Metanephros (tissue), 2 donors: ENCODE measurements at places on chromosomes 7 and 10. TPM values are rescaled to one million over a fixed set of nuclear protein-coding genes. Genes with fewer than 3 reads are reported as not detected.

The NPSR1 gene
- not detected for total RNA-seq

The POP7 gene
- 46.1 TPM for total RNA-seq

The SAMD8 gene
- total RNA-seq: 24.6 TPM

The PIP gene
- not detected for total RNA-seq

The SLC16A9 gene
- 15.4 TPM for total RNA-seq

The CUZD1 gene
- 0.29 TPM for total RNA-seq

The FAM25A gene
- total RNA-seq: not detected

The LRCH4 gene
- total RNA-seq: 43.5 TPM

The GIMAP5 gene
- 17.0 TPM for total RNA-seq

The NME8 gene
- total RNA-seq: 1.2 TPM

The OR9A2 gene
- 0.53 TPM for total RNA-seq

The KIF11 gene
- 12.0 TPM for total RNA-seq

The CLDN3 gene
- 79.3 TPM for total RNA-seq

The C7orf33 gene
- total RNA-seq: not detected

The TSPAN15 gene
- 52.1 TPM for total RNA-seq

The CYP2C19 gene
- total RNA-seq: 0.18 TPM

The PRR15 gene
- total RNA-seq: 10.8 TPM

The EBF3 gene
- total RNA-seq: 12.2 TPM

The STK31 gene
- 0.64 TPM for total RNA-seq

The WIPF3 gene
- total RNA-seq: 1.5 TPM

The ASAH2 gene
- total RNA-seq: 1.1 TPM

The ANKRD7 gene
- total RNA-seq: 2.5 TPM

The HECW1 gene
- 9.2 TPM for total RNA-seq

The GALNT17 gene
- 10.8 TPM for total RNA-seq

The DPYSL4 gene
- 10.5 TPM for total RNA-seq

The TET1 gene
- 16.5 TPM for total RNA-seq

The SFTPA2 gene
- not detected for total RNA-seq

The TMEM229A gene
- 0.06 TPM for total RNA-seq

The TBL2 gene
- 40.6 TPM for total RNA-seq

The ALOX5 gene
- total RNA-seq: 17.9 TPM

The CRPPA gene
- total RNA-seq: 6.8 TPM

The SPDYE2 gene
- total RNA-seq: not detected

The C10orf143 gene
- 2.1 TPM for total RNA-seq

The FKBP6 gene
- total RNA-seq: not detected

The SCART1 gene
- total RNA-seq: 4.5 TPM

The CACNB2 gene
- total RNA-seq: 3.8 TPM

The CLCN1 gene
- total RNA-seq: 3.9 TPM

The DRGX gene
- total RNA-seq: not detected

The AOC1 gene
- total RNA-seq: 82.9 TPM

The OR6V1 gene
- total RNA-seq: not detected

The GAD2 gene
- total RNA-seq: 4.4 TPM

The LIPF gene
- 0.41 TPM for total RNA-seq

The TMEM139 gene
- total RNA-seq: 18.1 TPM

The UCN3 gene
- total RNA-seq: not detected

The C10orf62 gene
- total RNA-seq: 2.3 TPM

The TMED4 gene
- total RNA-seq: 146 TPM

The CAV2 gene
- total RNA-seq: 36.4 TPM

The VIPR2 gene
- total RNA-seq: 11.3 TPM

The CSGALNACT2 gene
- 14.1 TPM for total RNA-seq

The SPDYE16 gene
- 0.53 TPM for total RNA-seq

The STEAP1 gene
- 3.6 TPM for total RNA-seq

The TRPV5 gene
- 1.1 TPM for total RNA-seq

The MRLN gene
- total RNA-seq: 26.3 TPM

The WDR86 gene
- 93.8 TPM for total RNA-seq

The NCOA4 gene
- total RNA-seq: 244 TPM

The RBM20 gene
- 5.4 TPM for total RNA-seq
